ENCODE measurements at places on chromosomes 6 and 20.

- DNase-seq: no peak
These were observed 208.3 kb downstream of the LY86 start for GRCh38 chr6:6796818-6797217.

DNA sequence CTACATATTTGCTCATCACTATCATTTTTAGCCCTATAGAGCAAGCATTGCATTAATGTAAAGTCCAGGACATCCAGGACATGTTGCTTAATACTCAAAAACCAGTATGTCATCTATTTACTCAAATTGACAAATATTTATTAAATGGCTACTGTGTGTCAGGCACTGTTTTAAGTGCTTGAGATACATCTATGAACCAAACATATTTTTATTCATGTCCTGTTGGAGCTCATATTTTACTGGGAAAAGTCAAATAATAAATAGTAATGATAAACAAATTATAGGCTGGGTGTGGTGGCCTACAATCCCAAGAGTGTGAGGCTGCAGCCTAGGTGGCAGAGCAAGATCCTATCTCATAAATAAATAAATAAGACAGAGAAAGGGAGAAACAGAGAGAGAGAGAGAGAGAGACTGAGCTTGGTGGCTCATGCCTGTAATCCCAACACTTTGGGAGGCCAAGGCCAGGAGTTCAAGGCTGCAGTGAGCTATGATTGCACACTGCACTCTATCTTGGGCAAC, 227.9 kb downstream of the GJA1 start:
- no peak for DNase-seq

GRCh38 chr20:47885909-47886453, 100.7 kb upstream of the SULF2 start:
- DNase-seq: no peak

GRCh38 chr20:2602046-2602735, 50.2 kb upstream of the NOP56 start:
- no peak for DNase-seq

GRCh38 chr6:26033085-26033940, 53.9 kb upstream of the HFE start:
- DNase-seq: peak; percentile 97

Data from NCI-H2029 (cell line).